ENCODE measurements at places on chromosomes 2 and 18. TPM values are rescaled to one million over a fixed set of nuclear protein-coding genes. Genes with fewer than 3 reads are reported as not detected.

The FOXD4L1 gene
- total RNA-seq, result 0.43 TPM

The GTF2A1L gene
- total RNA-seq, result 0.57 TPM

The EHD3 gene
- 5.0 TPM for total RNA-seq

The CRYGD gene
- not detected for total RNA-seq

The DUSP19 gene
- 5.3 TPM for total RNA-seq

The PSMA8 gene
- total RNA-seq, result not detected

The TRAK2 gene
- total RNA-seq, result 34.3 TPM

The DSG3 gene
- not detected for total RNA-seq

The SERPINB4 gene
- not detected for total RNA-seq

The TXNDC2 gene
- total RNA-seq, result 0.10 TPM

The ARHGAP25 gene
- total RNA-seq, result not detected

The CIAO1 gene
- 125 TPM for total RNA-seq

The PIGN gene
- total RNA-seq, result 26.3 TPM

The PIK3C3 gene
- 39.3 TPM for total RNA-seq

Data from myocyte (in vitro differentiated cells).